Activated CD4-positive, alpha-beta T cell treated with anti-CD3 and anti-CD28 coated beads, Interleukin-10, Interleukin-2, amounts not matched to agents 100 ng/mL and 50 ng/mL, durations not matched to agents 16 hours and 8 hours (primary cell): ENCODE measurements at places on chromosomes 3 and 15.

- peak; percentile 26 for DNase-seq
Measured at GRCh38 chr3:18830087-18830486, 318.2 kb upstream of the KCNH8 start.

DNA sequence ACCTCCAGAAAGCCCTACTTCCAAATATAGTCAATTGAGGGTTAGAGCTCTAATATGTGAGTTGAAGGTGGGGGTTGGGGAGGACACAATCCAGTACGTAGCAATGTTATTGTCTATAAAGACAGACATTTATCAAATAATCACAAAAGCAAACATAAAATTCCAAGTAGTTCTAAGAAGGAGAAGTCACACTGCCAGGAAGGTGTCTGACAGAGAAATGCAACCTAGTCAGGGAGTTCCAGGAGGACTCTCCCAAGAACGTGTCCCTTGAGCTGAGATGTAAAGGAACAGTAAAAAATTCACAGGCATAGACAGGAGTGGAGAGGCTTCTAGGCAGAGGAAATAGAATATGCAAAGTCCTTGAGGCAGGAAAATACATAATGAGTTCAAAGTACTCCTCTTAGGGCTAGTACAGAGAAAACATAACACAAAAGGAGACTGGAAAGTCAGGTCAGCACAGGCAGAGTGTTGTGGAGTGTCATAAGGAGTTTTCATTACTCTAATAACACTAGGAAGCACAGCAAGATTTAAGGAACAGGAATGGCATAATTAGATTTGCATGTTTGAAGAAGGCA is 277.6 kb upstream of the STT3B start:
- DNase-seq: no peak

DNA sequence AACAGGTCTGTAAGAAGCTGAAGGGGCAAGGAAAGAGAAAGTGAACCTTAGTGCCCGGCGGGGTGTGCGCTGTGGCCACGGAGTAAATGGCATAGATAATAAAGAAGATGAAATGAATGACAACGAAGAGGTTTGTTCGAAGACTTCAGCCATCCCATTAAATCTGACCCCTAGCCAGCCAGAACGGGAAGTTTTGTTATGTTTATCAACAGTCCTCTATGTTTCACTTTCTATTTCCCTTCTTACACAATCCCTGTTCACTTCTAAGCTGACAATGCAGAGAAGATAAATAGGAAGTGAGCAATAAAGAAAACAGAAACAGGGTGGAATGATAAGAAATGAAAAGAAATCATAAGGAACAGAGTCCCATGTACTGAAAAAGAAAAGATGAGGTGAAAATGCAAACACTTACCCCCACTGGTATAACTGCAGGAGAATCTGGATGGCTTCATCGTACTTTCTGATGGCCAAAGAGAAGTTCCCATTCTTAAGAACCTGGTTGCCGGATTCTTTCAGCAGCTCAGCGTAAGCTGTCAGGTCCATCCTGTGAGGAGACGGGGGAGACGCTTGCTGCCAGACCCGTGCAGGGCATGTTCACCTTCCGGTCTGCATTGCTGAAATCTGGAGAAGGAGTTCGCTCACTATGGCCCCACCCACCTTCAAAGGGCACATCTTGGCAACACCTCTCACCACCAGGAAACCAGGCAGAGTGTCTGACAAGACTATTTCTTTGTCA is 36.8 kb downstream of the TRANK1 start:
- peak; percentile 83 for DNase-seq

DNA sequence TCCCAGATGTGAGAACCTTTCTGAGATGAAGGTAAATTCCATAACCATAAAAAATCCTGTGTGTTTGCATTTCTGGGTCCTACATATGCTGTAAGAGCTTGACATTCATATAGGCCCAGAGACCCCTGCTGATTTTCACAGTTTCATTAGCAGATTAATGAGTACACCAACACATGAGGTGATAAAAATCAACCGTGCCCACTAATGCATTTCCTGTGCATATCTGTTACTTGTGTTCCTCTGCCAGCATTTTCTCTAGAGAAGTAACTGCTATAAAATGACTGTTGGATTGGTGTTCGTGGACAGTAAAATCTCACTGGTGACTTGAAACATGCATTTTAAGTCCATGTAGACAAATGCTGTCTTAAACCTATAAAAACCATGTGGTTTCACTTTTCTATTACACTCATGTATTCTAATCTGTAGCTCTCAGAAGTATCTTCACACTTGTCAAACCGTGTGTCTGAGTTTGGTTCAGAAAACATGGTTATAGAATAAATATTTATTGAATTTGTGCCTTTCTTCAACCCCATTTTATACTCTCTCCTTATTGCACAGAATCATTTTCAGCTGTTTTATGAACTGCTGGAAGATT is 14.6 kb downstream of the MAP2K5 start:
- DNase-seq: no peak

DNA sequence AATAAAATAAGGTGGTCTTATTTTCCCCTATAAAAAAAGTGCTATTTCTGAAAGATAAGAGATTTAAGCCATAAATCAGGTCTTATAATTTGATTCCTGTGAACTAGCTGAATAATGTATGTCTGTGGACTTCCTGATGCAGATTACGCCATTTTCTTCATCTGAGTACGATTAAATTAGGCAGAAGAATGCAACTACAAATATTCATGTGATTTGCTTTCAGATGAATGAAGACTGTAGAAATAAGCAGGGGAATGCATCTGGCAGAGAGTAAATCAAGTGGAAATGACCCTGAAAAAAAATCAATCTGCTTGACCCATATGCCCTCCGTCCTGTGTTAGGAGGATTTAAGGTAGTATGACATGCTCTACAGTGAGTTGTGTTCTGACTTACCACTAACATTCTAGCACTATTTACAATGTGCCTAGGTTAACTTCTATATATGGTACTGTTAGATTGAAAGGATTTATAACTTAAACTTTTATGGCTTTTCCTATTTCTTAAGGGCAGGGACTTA is 14.7 kb downstream of the BNIP2 start:
- DNase-seq: no peak

- no peak for DNase-seq
Measured at GRCh38 chr15:58504674-58505234, 73.0 kb downstream of the LIPC start.

- DNase-seq: peak; percentile 9
Measured at GRCh38 chr15:22978691-22979237, 1.4 kb downstream of the CYFIP1 start.

DNA sequence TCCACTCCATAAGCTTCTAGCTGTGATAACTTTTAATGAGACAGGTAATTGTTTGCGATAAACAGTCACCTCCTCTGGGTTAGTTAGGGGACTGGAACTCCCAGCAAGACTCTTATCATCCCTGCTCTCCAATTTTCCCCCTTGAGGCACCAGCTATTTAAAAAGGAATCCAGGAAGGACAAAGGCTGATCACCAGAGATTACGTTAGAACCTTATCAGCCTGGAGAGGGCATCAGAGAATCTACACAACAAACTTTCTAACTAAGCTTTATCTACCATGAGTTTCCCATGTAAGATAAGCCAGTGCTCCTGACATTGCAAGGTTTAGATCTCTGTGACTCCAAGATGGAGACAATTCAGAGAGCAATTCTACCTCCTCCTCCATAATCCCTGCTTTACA is 31.3 kb downstream of the GPR176 start:
- DNase-seq: no peak

- peak; percentile 74 for DNase-seq
Measured at GRCh38 chr3:149247929-149248691, 26.5 kb upstream of the CP start.

GRCh38 chr3:187062526-187063177 is 76.6 kb downstream of the RPL39L start:
- no peak for DNase-seq

DNA sequence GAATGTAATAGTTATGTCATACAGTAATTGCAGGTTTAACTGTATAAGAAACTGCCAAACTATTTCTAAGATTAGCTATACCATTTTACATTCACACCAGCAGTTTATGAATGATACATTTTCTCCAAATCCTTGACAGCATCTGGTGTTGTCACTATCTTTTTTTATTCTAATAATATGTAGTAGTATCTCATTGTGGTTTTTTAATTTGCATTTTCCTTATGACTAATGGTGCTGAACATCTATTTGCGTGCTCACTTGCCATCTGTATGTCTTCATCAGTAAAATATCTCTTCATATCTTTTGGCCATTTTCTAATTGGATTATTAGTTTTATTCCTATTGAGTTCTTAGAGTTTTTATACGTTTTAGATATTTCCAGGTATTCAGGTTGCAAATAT is 994.0 kb upstream of the SEMA6D start:
- DNase-seq: no peak

- DNase-seq: no peak
Measured at GRCh38 chr15:25695875-25696760, 167.0 kb downstream of the ATP10A start.

GRCh38 chr15:65540314-65540713 is 10.1 kb downstream of the HACD3 start:
- DNase-seq: no peak

GRCh38 chr3:39216176-39216790 is 23.9 kb upstream of the XIRP1 start:
- peak; percentile 39 for DNase-seq

DNA sequence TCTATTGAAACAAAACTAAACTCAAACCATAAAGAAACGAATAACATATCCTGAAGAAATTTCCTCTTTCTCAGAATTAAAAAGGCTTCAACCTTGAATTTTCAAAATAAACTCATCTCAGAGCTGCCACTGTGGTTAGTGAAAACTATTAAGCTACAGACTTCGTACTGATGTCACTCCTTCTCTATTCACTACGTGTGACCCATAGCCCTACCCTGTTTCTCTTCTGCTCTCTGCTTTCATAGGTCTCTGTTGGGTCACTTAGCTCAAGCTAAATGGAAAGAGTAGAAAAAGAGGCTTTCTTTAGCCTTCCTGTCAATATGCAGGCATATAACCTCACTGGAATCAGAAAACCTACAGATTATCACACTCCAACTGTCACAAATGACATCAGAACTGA is 126.6 kb upstream of the MME start:
- no peak for DNase-seq

DNA sequence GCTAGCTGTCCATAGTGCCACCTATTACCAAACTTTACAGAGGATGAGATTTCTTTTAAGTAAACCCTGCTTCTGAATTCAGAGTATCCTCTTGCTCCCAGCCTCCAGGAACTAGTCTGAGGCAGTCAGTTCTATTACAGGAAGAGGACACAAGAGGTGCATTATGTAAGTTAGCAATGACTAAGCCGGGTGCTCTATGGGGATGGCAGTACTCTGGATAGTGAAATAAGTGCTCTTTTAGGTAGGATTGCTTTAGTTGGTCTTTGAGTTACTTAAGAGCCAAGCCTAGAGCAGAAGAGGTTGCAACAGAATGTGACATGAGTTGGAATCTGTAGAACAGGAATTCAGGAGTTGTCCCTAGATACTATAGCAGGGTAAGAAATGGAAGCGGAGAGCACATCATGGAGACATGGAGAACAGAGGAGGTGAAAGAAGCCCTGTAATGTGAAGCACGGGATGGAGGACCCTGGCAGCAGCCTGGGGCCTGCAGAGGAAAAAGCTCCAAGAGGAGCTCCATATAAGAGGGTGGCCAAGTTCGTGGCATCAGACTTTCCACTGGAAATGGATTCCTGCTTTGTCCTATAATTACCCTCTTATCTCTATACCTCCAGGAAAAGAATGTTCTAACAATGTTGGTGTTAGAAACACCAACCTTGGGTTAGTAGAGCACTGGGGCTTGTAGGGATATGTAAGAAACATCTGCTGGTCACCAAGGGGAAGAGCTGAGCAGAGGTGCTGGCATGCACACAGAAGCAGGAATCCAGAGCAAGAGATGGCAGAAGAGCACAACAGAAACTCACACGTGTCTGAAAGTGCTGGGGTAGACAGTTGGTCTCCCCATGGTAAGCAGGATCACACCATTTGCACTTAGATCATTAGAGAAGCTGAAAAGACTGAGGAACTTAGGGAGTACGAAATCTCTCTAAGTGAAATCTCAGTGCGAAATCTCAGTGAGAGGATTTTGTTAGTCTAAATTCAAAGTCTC is 851.1 kb downstream of the FHIT start:
- DNase-seq: peak; percentile 8

DNA sequence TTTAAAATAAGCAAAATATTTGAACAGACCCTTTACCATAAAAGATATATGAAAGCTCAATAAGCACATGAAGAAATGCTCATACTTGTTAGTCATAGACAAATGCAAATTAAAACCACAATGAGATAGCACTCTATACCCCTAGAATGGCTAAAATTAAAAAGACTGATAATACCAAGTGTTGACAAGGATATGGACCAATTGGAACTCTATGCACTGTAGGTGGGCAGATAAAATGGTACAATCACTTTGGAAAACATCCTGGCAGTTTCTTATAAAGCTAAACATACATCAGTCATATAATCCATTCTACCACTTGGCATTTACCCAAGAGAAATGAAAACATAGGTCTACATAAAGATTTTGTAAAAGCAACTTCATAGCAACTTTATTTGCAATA is 293.0 kb upstream of the TLE3 start:
- no peak for DNase-seq
